RWPE2 (cell line): ENCODE measurements at places on chromosomes 4 and X.
A peak's percentile ranks its signal among the peaks of the same experiment; 100 is the strongest.

DNA sequence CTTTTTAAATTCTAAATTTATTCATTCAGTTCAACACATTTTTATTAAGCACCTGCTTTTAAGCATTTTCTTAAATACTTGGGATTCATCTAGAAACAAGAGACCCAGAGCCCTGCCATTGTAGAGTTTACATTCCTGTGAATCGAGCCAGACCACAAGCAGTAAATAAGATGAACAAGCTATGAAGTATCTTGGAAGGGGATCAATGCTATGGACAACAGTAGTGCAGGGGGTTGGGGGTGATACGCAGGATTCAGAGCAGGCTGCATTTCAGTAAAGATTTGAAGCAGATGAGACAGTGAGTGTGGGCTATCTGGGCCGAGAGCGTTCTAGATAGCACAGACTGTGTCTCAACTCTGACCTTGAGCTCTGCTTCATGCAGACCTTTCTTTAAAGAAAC is 35.1 kb downstream of the CLDN22 start:
- H3K36me3 ChIP-seq = peaks cover 58% of the 10 kb centered on the region
- no peak overlapping the region for H3K4me3 ChIP-seq
- no peak for DNase-seq
- no peak overlapping the region for H3K27ac ChIP-seq
- no peaks in the 10 kb centered on the region for H3K27me3 ChIP-seq
- no peaks in the 10 kb centered on the region for H3K4me1 ChIP-seq

DNA sequence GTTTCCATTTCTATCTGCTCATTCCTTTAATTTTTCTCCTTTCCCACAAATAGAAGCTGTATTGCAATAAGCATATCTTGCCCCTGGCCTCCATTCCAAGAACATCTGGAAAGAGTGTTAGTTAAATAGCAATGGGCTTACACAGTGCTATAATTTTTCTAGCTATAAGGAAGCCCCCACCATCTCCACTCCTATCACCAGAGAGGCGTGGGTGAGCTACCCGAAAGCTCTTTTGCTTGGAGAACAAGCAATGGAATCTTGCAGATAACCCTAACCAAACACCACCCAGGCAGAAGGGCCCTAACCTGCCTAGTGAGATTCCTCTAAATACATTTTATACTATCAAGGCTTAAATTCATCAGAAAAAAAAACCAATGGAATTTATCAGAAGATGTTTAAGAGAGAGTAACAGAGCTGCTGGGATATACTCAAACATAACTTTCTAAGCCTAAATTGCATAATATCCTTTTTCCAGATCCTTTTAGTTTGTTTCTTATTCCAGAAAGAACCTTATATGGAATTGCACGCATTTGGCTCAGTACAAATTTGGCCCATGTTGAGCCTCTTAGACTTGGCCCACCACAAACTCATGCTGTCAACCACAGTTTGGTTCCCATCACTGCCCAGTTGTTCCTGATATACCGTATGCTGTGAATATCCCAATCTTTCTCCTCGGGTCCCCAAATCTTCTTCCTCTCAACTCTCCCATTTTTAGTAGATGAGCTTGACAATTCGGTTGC is 91.6 kb upstream of the PLAC1 start:
- no peaks in the 10 kb centered on the region for H3K27me3 ChIP-seq
- H3K4me1 ChIP-seq = no peaks in the 10 kb centered on the region
- no peak for DNase-seq
- no peak overlapping the region for H3K4me3 ChIP-seq

GRCh38 chr4:122710434-122711308 is 21.8 kb upstream of the BBS12 start:
- H3K4me1 ChIP-seq = no peaks in the 10 kb centered on the region
- peaks cover 7% of the 10 kb centered on the region; the same call in 1 of the 2 replicates for H3K36me3 ChIP-seq
- no peaks in the 10 kb centered on the region for H3K27me3 ChIP-seq
- no peak for DNase-seq
- no peak overlapping the region for H3K4me3 ChIP-seq
- no peak overlapping the region for H3K27ac ChIP-seq

DNA sequence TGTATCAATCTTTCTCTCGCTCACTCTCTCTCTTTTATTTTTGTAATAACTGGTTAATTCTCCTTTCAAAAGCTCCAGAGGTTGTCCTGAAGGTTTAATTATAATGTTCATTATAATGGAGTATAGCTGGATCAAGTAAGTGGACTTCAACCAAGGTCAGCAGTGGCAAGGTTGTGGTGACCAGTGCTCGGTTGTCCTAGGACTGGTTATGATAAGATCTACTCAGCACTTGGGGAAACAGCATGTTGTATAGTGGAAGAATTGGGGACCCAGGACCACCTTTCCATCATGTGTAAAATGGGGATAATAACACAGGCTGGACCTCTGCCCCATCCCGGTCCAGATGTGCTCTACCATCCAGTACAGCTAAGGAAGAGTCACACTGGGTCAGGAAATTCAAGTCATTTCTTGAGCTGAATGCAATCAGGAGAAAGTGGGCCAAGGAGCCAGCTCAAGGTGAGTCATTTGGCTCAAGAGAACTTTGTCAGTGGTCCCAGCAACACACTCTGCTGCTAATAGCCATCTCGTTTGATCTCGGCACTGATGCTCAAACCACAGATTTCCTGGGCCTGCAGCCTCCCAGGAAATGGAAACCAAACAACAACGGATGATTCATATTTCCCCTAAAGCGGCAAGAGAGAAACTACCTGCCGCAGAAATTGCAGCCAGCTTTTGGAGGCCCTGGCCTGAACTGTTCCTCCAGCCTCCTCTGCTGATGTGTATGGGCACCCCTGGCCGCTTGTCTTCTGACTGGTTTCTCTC is 123.6 kb upstream of the RBPJ start:
- no peaks in the 10 kb centered on the region for H3K36me3 ChIP-seq
- H3K27ac ChIP-seq = peak overlapping the region; percentile 41
- peaks cover 16% of the 10 kb centered on the region for H3K4me1 ChIP-seq
- peak; percentile 90 for DNase-seq

- no peak for DNase-seq
- H3K27ac ChIP-seq = no peak overlapping the region
- H3K4me1 ChIP-seq = no peaks in the 10 kb centered on the region
- peaks cover 46% of the 10 kb centered on the region for H3K27me3 ChIP-seq
Observed at GRCh38 chr4:48481581-48481980, 1.6 kb upstream of the SLC10A4 start.

- H3K27ac ChIP-seq = no peak within 1 kb of the TSS
- peaks cover 2% of the 10 kb centered on the region for H3K27me3 ChIP-seq
- H3K4me1 ChIP-seq = no peaks in the 10 kb centered on the region
- no peaks in the 10 kb centered on the region for H3K36me3 ChIP-seq
Observed at GRCh38 chr4:174828845-174829701, at the start of gene GLRA3. TSS of gene GLRA3 (minus strand) at chr4:174829247. CDS start at chr4:174828811, 436 bp downstream.

DNA sequence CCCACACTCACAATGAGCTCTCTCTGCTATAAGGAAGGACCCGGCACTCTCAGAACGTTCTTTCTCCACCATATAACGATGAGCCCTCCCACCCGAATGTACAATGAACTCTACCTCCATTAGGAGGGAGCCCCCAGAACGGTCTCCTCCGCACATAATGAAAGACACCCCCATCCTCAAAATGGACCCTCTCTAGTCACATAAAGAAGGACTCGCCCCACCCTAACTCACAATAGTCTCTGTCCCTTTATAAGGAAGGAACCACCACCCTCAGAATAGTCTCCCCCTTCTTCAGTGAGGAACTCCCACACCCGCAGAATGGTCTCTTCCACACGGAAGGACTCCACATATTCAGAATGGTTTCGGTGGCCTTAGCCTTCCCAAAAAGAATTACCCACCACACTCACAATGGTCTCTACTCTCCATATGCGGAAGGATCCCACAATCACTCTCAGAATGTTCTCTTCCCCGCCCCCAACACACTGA is 477 bp downstream of the SLC35A2 start:
- peak overlapping the region; percentile 65 for H3K27ac ChIP-seq
- no peaks in the 10 kb centered on the region for H3K4me1 ChIP-seq
- no peak for DNase-seq
- peaks cover 30% of the 10 kb centered on the region for H3K36me3 ChIP-seq
- H3K4me3 ChIP-seq = peak overlapping the region; percentile 93
- H3K27me3 ChIP-seq = no peaks in the 10 kb centered on the region

- no peaks in the 10 kb centered on the region for H3K4me1 ChIP-seq
- peak within 1 kb of the TSS; percentile 40 for H3K27ac ChIP-seq
- no peaks in the 10 kb centered on the region for H3K36me3 ChIP-seq
- DNase-seq = peak; percentile 56
Observed at GRCh38 chrX:96684339-96685209, at the start of gene DIAPH2. TSS of gene DIAPH2 (plus strand) at chrX:96684842.

- peaks cover 12% of the 10 kb centered on the region for H3K36me3 ChIP-seq
- DNase-seq = no peak
- H3K4me3 ChIP-seq = no peak overlapping the region
- H3K27ac ChIP-seq = peak overlapping the region; percentile 89
Observed at GRCh38 chr4:152972821-152973628, 36.9 kb downstream of the FHDC1 start.

DNA sequence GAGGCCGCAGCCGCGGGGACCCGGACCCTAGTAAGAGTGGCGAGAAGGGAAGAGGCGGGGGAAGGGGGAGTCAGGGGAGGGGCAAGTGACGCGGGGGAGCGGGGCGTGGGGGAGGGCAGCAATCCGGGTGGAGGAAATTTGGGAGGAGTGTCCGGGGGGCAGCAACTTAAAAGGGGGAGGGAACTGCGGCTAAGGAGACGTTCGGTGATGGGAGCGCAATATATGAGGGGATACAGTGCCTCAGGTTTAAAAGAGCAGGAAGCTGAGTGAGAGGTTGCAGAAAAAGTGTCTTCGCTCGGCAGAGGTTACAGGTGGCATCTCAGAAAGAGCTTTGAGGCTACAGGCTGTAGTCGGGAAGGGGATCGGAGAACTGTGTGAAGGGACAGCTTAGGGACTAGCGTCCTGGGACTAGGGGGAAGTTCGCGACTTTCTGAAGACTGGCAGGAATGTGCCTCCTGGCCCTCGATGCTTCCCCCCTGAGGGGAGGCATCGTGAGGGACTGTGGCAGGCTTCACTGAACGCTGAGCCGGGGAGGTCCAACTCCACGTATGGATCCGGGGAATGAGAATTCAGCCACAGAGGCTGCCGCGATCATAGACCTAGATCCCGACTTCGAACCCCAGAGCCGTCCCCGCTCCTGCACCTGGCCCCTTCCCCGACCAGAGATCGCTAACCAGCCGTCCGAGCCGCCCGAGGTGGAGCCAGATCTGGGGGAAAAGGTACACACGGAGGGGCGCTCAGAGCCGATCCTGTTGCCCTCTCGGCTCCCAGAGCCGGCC is 519 bp downstream of the FOXO4 start:
- H3K4me3 ChIP-seq = peak overlapping the region; percentile 45
- H3K36me3 ChIP-seq = no peaks in the 10 kb centered on the region
- H3K27me3 ChIP-seq = no peaks in the 10 kb centered on the region
- H3K27ac ChIP-seq = no peak overlapping the region
- no peak for DNase-seq

GRCh38 chr4:147041376-147041775 is 95.7 kb upstream of the TTC29 start:
- H3K27ac ChIP-seq = no peak overlapping the region
- no peak overlapping the region for H3K4me3 ChIP-seq
- DNase-seq = no peak

GRCh38 chrX:3715921-3716320 is 2.5 kb upstream of the PRKX start:
- H3K36me3 ChIP-seq = no peaks in the 10 kb centered on the region
- H3K27me3 ChIP-seq = no peaks in the 10 kb centered on the region
- H3K4me3 ChIP-seq = no peak overlapping the region
- no peak for DNase-seq
- H3K4me1 ChIP-seq = no peaks in the 10 kb centered on the region

DNA sequence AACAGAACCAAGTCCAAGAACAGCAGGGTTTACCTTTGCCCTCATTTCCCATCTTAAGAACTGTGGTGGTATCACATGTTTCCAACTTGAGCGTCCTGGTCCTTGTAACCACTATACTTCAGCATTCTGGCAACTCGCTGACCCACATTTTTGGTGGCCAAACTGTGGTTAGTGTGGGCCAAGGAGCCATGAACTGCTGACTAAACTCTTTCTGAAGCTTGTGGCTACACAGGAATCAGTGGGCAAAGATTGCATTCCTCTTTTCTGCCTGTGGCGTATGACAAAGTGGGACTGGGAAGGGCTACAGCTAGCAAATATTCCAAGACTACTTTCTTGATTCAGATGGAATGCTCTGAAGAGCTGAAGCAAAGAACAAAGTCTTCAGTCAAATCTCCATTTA is 106.3 kb upstream of the MID1 start:
- no peak for DNase-seq
- no peak overlapping the region for H3K27ac ChIP-seq
- H3K4me1 ChIP-seq = no peaks in the 10 kb centered on the region
- no peak overlapping the region for H3K4me3 ChIP-seq

GRCh38 chr4:83329521-83330110 is 5.0 kb downstream of the HPSE start:
- peaks cover 10% of the 10 kb centered on the region for H3K4me1 ChIP-seq
- H3K36me3 ChIP-seq = no peaks in the 10 kb centered on the region
- no peak overlapping the region for H3K27ac ChIP-seq
- no peak overlapping the region for H3K4me3 ChIP-seq

GRCh38 chrX:121456315-121456714 is 408.9 kb downstream of the GLUD2 start:
- no peak for DNase-seq
- no peak overlapping the region for H3K27ac ChIP-seq
- H3K4me3 ChIP-seq = no peak overlapping the region
- H3K4me1 ChIP-seq = no peaks in the 10 kb centered on the region
- H3K27me3 ChIP-seq = no peaks in the 10 kb centered on the region
- H3K36me3 ChIP-seq = no peaks in the 10 kb centered on the region

GRCh38 chr4:53855581-53856250 is 208.7 kb downstream of the CHIC2 start:
- H3K27me3 ChIP-seq = no peaks in the 10 kb centered on the region
- no peak overlapping the region for H3K27ac ChIP-seq
- H3K4me1 ChIP-seq = no peaks in the 10 kb centered on the region

DNA sequence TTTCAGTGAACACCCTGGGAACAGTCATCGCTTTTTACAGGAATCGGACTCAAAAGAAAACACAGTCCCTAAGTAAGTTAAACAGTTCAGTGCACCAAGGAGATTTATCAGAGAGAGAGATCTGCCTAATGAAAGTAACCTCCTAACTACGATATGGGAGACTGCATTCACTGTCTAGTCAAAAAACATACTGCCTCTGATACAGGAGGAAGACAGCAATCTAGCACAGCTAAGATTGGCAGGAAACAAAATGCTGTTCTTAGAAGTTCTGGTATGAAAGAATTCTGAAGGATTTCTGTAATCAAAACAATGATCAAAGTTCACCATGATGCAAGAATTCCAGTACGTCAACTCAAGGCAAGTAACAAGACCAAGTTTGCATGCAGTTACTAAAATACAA is 92.8 kb downstream of the MAML3 start:
- no peak overlapping the region for H3K27ac ChIP-seq
- H3K4me3 ChIP-seq = no peak overlapping the region
- peaks cover 5% of the 10 kb centered on the region for H3K4me1 ChIP-seq
- H3K27me3 ChIP-seq = no peaks in the 10 kb centered on the region
- H3K36me3 ChIP-seq = no peaks in the 10 kb centered on the region

DNA sequence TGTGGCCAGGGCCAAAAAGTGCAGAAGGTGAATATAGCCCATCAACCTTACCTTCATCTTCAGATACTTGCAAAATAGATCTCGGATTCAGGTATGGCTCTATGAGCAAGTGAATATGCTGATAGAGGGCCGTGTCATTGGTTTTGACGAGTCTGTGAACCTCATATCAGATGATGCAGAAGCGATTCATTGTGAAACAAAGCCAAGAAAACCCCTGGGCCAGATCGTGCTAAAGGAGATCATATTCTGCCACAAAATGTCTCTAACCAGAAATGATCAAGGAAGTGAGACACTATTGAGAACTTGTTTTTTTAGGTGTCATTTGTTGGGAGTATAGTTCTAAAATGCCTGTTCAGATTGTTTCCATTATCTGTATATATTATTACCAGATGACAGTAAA is 48.3 kb downstream of the PDK3 start:
- no peak for DNase-seq
- no peaks in the 10 kb centered on the region for H3K36me3 ChIP-seq
- H3K27me3 ChIP-seq = no peaks in the 10 kb centered on the region

GRCh38 chr4:95142932-95143331 is 385.2 kb downstream of the BMPR1B start:
- H3K27ac ChIP-seq = no peak overlapping the region
- H3K27me3 ChIP-seq = no peaks in the 10 kb centered on the region
